ENCODE measurements at places on chromosomes 7 and 10. TPM values are rescaled to one million over a fixed set of nuclear protein-coding genes. Genes with fewer than 3 reads are reported as not detected.

DNA sequence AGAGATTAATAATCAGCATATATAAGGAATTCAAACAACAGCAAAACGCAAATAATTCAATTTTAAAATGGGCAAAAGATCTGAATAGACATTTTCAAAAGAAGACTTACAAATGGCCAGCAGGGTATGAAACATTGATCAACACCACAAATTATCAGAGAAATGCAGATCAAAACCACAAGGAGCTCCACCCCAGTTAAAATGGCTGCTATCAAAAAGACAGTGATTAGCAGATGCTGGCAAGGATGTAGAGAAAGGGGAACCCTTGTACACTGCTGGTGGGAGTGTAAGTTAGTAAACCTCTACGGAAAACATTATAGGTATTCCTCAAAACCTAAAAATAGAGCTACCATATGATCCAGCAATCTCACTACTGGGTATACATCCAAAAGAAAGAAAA is 128.0 kb upstream of the CACUL1 start:
- no peak for DNase-seq

NPSR1 gene
- not detected for total RNA-seq

DNAJC1 gene
- 30.8 TPM for total RNA-seq

ACTR3C gene
- 4.5 TPM for total RNA-seq

- DNase-seq: no peak
Observed at GRCh38 chr10:119006451-119007210, 22.9 kb upstream of the NANOS1 start.

HIPK2 gene
- total RNA-seq: 21.2 TPM

DNA sequence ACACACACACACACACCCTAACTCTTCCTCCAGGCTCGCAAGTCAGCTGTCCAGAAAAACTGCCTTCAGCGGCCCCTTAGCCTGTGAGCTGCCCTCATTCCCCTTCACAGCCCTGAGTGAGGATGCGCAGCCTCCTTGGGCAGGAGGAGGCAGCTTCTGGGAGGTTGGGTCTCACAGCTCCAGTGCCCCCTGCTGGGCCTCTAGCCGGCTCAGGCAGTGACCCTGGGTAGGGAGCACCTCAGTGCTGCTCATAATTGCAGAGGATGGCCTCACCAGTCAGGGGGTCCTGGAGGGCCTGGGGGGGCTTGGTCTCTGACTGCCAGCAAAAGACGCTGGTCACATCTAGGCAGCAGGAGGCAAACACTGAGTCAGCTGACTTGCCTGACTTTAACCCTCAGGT is 43.7 kb downstream of the ZNF273 start:
- no peak for DNase-seq

GRCh38 chr7:100867040-100867775 is at the start of gene TRIP6:
TSS of gene TRIP6 (plus strand) at chr7:100867387. CDS start at chr7:100867498, 111 bp downstream.
- no peak for DNase-seq

GRCh38 chr10:89588671-89589070 is 53.3 kb upstream of the SLC16A12 start:
- no peak for DNase-seq

DEPP1 gene
- not detected for total RNA-seq

DNA sequence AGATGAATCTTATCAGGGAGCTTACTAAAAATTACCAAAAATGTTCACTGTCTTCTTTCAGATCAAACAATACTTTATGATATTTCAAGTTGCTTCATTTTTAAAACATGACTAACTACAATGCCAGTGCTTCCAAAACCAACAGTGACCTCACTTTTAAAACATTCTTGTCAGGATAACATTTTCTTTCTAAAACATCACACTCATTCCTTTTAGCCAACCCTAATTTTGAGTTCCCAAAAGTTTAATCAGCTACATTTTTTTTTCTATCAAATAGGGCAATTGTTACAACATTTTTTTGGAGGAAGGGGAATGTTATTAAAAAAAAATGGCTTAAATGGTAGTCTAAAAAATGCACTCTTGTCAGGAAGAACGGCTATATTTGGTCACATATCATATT is 37.3 kb downstream of the RTKN2 start:
- DNase-seq: no peak

GRCh38 chr10:113047605-113047962 is 97.5 kb downstream of the TCF7L2 start:
- DNase-seq: no peak

SUN3 gene
- total RNA-seq: not detected
